ENCODE measurements at places on chromosomes 5 and 9.

GRCh38 chr5:80127116-80127552 lies 92.0 kb downstream of the THBS4 start:
- peak; percentile 98 for DNase-seq

GRCh38 chr9:801399-802071 lies 40.0 kb upstream of the DMRT1 start:
- DNase-seq = no peak

DNA sequence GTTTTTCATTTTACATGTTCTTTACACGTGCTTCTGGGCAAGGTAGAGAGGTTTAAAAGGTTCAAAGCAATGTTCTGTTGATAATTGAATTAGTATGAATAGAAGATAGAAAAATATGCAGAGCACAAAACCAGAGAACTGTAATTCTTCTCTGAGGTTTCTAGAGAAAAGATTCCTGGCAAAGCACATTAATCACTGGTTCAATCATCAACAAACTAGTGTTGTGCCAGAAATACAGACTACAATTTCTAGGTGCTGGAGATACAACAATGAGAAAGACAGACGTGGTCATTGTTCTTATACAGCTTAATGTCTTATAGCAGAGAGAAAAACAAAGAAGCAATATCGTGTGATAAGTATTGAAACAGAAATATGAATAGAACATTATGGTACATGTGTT lies 25.5 kb downstream of the MEGF9 start:
- DNase-seq = no peak

DNA sequence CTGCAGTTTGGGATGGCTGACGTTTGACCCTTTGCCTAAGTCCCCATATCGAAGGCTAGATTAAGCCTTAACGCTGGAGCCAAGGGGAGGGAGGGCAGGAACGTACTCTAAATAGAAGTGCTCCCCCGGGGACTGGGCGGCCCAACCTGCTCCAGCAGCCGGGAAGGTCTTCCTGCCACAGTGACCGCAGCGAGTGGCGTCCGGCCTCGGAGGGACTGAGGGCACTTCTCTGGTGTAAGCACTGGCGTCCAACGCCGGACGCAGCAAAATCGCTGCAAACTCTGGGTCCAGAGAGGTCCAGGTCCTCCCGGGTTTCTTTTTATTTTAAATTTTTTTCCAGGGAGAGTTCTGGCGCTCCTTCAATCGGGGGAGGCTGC lies 505 bp upstream of the ACER2 start:
- no peak for DNase-seq

GRCh38 chr5:1399737-1400136 lies 45.5 kb downstream of the SLC6A3 start:
- DNase-seq = no peak

DNA sequence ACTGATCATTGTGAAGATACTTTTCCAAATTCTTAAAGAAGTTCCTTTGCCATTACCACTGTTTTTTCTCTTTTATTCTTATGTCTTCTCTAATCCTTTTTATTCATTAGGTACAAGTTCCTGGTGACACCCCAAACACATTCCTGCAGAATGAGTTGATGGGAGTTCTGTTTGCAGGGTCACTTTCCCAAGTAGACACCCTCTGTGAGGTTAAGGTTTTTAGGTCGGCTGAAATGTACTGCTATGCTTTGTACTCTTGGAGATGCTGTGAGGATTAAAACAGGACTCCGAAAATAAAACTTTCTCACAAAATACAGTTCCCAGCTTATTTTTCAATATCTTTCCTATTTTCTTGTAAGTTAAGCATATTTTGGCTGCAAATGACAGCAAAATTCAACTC lies 143.3 kb upstream of the TLE4 start:
- DNase-seq = no peak

DNA sequence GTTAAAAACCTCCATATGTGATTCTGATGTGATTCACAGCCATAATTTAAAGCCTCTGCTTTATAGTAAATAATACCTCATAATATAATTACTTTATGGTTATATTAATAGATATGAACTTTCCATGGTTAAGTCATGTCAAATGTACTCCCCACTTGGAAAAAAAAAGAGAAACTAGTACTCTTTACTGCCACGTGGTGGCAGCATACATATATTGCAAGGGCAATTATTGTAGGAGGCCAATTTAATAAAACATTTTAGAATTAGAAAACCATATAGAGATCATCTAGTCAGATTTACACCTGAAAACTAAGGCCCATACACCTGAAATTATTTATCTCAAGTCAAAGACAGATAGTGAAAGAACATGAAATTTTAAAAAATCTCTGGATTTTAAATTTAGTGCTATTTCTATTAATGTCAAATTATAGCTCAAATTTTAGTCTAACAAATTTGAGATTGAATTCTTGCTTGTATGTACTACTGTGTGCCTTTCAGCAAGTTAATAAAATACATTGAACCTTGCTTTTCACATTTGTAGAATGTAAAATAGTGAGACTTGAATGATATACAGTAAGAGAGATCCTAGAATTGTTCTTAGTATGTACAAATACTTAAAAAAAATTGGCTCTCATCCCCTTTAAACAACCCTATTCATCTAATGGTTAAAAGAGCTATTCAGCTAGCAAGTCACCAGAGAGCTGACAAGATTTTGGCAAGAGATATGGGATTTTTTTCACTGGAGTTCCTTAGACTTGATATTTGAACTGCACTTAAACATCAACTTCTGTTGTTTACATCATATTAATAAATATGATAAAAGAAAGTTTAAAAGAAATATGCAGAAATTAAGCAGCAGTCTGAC lies 603.8 kb downstream of the TLE4 start:
- peak; percentile 48 for DNase-seq

DNA sequence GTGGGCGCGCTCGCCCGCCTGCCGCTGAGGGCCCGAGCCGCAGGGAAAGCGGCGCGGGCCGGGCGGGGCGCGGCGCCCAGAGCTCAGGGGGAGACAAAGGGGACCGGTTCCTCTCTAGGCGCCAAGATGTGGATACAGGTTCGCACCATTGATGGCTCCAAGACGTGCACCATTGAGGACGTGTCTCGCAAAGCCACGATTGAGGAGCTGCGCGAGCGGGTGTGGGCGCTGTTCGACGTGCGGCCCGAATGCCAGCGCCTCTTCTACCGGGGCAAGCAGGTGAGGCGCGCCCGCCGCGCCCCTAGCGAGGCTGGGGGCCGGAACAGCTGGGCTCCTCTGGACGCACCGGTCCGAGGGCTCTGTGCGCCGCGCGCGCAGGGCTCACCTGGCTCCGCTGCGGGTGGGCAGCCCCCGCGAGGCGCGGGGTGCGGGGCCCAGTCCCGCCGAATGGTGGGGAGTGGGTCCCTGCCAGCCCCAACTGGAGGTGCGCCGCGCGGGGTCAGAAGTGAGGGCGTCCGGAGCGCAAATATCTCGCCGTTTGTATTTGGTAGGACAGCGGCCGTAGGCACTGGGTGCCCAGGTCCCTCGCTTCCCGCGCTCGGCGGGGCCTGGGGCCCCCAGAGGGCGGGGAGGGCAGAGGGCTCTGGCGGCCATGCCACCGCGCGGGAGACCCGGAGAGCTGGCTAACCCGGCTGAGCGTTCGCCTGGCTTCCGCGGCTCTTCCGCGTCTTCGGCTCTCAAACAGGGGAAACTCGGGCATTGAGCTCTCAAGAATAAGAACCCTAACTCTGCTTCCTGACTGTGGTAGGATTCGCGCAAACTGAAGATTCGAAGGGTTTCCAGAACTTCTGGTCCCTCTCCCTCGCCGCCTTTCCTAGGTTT lies 607 bp downstream of the UHRF2 start:
- DNase-seq = peak; percentile 49

- peak; percentile 47 for DNase-seq
Observed at GRCh38 chr9:119961774-119962424, 592.7 kb upstream of the BRINP1 start.

- DNase-seq = no peak
Observed at GRCh38 chr9:98551511-98552286, 157.0 kb downstream of the GABBR2 start.

DNA sequence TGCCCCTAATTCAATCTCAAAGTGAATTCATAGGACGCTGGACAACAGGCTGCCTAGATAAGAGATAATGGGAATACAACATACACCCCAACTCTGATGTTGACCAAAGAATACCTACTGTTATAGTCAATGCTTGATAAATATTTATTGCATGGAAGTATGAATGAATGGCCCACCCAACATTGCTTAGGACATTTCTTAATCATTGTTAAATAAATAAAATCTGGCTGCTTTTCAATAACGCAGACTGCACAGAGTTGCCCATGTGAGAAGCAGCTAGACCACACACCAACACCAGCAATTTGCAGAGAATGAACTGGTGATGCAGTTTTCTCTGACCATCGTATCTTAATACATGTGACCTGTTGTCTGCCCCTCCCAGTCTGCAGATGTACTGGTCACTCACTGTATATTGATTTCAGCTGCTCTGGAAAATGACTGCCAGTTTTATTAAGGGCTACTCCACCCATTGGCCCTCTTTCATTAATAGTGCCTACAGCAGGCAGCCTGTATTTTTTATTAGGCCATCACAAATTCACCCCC lies 236.2 kb upstream of the WWC1 start:
- no peak for DNase-seq

- no peak for DNase-seq
Observed at GRCh38 chr5:168925160-168925559, 346.0 kb upstream of the PANK3 start.

GRCh38 chr5:116497631-116498030 lies 77.0 kb downstream of the SEMA6A start:
- no peak for DNase-seq

GRCh38 chr5:153223376-153223775 lies 267.1 kb upstream of the GRIA1 start:
- no peak for DNase-seq

DNA sequence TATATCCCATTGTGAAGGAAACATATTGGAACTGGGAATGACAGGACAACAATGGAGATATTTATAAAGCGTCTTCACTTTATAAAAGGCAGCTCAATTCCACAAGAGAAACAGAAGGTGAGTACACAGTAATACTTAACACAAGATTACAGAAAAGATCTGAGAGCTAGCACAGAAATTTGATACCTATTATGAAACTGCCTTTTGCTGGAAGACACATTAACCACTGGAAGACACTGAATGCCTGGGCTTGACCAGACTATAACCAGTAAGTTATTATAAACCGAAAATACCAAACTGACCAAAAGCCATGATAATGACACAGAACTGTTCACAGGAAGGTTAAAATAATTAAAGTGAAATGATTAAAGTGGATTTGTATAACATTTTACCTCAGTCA lies 195.4 kb downstream of the NR2F1-AS1 start:
- no peak for DNase-seq

- DNase-seq = no peak
Observed at GRCh38 chr5:39191216-39191615, 28.1 kb downstream of the FYB1 start.

DNA sequence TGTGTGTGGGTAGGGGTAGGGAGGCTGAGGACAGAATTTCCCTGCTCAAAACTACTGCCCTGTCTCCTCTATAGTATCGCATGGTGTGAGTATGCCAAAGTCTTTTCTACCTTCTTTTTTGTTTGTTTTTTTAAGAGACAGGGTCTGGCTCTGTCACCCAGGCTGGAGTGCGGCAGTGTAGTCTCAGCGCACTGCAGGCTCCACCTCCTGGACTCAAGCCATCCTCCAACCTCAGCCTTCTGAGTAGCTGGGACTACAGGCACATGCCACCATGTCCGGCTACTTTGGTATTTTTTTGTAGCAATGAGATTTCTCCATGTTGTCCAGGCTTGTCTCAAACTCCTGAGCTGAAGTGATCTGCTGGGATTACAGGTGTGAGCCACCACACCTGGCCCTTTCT lies 2.5 kb downstream of the SRP19 start:
- DNase-seq = no peak

GRCh38 chr5:56185768-56186311 lies 47.3 kb downstream of the ANKRD55 start:
- no peak for DNase-seq

DNA sequence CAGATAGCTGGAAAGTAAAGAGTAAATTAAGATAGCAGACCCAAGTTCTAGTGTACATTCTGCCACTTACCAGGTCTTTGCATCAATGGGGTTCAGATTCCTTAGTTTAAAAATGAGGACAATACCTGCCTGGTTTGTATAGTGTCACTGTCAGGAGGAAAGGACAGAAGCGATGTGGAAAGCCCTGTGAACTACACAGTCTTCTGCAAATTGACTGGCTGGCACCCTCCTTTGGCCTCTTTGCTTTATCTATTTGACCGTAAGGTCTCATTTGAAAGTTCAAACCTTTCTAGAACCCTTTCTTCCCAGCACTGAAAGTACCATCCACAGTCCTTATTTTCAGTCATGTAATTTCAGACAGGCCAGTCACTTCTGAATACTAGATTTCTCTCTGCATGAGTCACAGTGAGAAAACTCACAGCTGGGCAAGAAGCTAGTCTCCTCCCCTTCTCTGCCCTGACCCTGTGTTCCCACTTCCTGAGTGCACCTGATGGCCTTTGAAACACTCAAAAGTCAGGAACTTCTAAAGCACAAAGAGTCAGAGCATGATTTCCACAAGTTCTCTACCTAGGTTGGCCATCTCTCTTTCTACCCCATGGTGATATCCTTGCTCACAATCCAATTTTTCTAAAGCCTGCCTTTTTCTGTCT lies 91.3 kb upstream of the RASEF start:
- DNase-seq = no peak

DNA sequence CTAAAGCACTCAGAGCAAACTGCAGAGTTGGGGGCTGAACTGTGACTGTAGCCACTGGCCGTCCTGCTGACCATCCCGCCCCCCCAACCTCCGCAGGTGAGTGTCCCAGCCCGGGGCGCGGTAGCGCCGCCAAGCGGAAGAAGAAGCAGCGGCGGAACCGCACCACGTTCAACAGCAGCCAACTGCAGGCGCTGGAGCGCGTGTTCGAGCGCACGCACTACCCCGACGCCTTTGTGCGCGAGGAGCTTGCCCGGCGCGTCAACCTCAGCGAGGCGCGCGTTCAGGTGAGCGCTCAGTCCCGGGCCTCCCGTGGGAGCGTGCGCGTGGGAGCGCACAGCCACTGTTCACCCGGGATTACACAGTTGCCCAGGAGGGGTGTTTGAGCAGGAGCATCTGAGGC lies 33.7 kb downstream of the PTGES start:
- DNase-seq = no peak

- no peak for DNase-seq
Observed at GRCh38 chr5:169003721-169004541, 297.0 kb downstream of the SLIT3 start.

DNA sequence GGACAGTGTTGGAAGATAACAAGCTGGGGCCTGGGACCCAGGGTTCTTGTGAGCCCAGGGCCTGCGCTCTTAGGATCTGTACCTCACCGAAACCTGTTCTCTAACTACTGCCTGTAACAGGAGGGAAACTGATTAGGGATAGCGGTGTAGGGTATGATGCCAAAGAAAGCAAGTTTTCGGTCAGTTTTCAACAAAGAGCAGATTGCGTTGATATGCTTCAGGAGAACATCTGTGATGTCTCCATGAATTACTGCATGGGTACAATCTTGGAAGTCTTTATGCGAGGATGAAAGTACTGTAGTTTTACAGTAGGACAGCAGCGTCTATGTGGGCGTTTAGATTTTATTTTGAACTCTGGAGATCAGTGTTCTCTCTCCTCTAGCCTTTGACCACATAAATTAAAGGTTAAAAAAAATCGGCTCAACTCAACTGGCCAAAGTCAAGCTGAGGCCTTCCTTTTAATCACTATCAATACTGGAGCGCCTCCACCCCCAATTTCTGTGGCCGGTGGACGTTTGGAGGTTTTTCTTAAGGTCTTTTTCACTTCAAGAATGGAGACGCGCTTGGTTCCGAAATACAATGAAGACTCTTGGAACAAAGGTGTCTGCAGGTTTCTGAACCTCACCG lies 3.0 kb downstream of the NFIL3 start:
- no peak for DNase-seq

All from inflammatory macrophage treated with lipopolysaccharide for 1 hour (primary cell).